ENCODE measurements at places on chromosomes 5 and 9. TPM values are rescaled to one million over a fixed set of nuclear protein-coding genes. Genes with fewer than 3 reads are reported as not detected.

Gene PDE4D
- total RNA-seq, result 0.16 TPM

Gene FAM78A
- total RNA-seq, result 105 TPM

Gene DMGDH
- 0.58 TPM for total RNA-seq

Gene SIL1
- 19.2 TPM for total RNA-seq

Gene SLC24A2
- 0.31 TPM for total RNA-seq

Gene OTP
- 0.16 TPM for total RNA-seq

Gene MORN5
- total RNA-seq, result not detected

Gene RGS3
- 3.0 TPM for total RNA-seq

Gene CCDC152
- 5.1 TPM for total RNA-seq

Gene PCDHA12
- total RNA-seq, result not detected

Gene SPINK7
- not detected for total RNA-seq

Gene HTR1A
- total RNA-seq, result not detected

Gene PCA3
- not detected for total RNA-seq

Gene INIP
- 33.0 TPM for total RNA-seq

Gene TCOF1
- 134 TPM for total RNA-seq

Gene PLPP7
- total RNA-seq, result 0.56 TPM

Gene TAF1L
- total RNA-seq, result 0.02 TPM

Gene AMBP
- 2.1 TPM for total RNA-seq

Gene BARHL1
- not detected for total RNA-seq

Gene ZNF79
- total RNA-seq, result 6.3 TPM

Gene PCDHGB5
- total RNA-seq, result 0.29 TPM

Gene CNTNAP3
- total RNA-seq, result 0.22 TPM

Gene OR1J2
- not detected for total RNA-seq

Gene GSN
- 9.6 TPM for total RNA-seq

Gene CNTNAP3B
- 0.74 TPM for total RNA-seq

Gene RETREG1
- 0.20 TPM for total RNA-seq

Gene NPR2
- total RNA-seq, result 6.0 TPM

Gene CDKN2A
- total RNA-seq, result not detected

Gene LCN15
- not detected for total RNA-seq

Gene TERT
- total RNA-seq, result 3.3 TPM

Gene ACOT12
- not detected for total RNA-seq

Gene IFNB1
- total RNA-seq, result not detected

Gene JAK2
- total RNA-seq, result 16.5 TPM

Gene KIF12
- not detected for total RNA-seq

Gene PRDM9
- 0.47 TPM for total RNA-seq

Gene NMUR2
- total RNA-seq, result not detected

Gene IL31RA
- total RNA-seq, result not detected

Gene ZNF354C
- 0.07 TPM for total RNA-seq

Gene TYRP1
- total RNA-seq, result not detected

Gene IRGM
- not detected for total RNA-seq

Gene DBH
- not detected for total RNA-seq

Gene SLC34A3
- total RNA-seq, result not detected

Gene SH3RF2
- total RNA-seq, result not detected

Gene PCDHB8
- not detected for total RNA-seq

Gene NSG2
- total RNA-seq, result not detected

Gene SLC23A1
- 0.40 TPM for total RNA-seq

Gene PCDHGC4
- not detected for total RNA-seq

Gene PCDHB3
- total RNA-seq, result not detected

Gene SUSD3
- 16.9 TPM for total RNA-seq

Gene SPINK4
- not detected for total RNA-seq

Gene LIX1
- not detected for total RNA-seq

Gene NR5A1
- 0.40 TPM for total RNA-seq

Gene FAM163B
- not detected for total RNA-seq

Gene TAF11L5
- not detected for total RNA-seq

Gene GABRA1
- not detected for total RNA-seq

Gene LCN9
- not detected for total RNA-seq

Gene PRXL2C
- 13.4 TPM for total RNA-seq

Gene CAMLG
- total RNA-seq, result 20.1 TPM

Gene CFAP157
- not detected for total RNA-seq

Gene CDC20B
- not detected for total RNA-seq
